LHCN-M2 (cell line): ENCODE measurements at places on chromosomes 4 and X. TPM values are rescaled to one million over a fixed set of nuclear protein-coding genes. Genes with fewer than 3 reads are reported as not detected.

DNA sequence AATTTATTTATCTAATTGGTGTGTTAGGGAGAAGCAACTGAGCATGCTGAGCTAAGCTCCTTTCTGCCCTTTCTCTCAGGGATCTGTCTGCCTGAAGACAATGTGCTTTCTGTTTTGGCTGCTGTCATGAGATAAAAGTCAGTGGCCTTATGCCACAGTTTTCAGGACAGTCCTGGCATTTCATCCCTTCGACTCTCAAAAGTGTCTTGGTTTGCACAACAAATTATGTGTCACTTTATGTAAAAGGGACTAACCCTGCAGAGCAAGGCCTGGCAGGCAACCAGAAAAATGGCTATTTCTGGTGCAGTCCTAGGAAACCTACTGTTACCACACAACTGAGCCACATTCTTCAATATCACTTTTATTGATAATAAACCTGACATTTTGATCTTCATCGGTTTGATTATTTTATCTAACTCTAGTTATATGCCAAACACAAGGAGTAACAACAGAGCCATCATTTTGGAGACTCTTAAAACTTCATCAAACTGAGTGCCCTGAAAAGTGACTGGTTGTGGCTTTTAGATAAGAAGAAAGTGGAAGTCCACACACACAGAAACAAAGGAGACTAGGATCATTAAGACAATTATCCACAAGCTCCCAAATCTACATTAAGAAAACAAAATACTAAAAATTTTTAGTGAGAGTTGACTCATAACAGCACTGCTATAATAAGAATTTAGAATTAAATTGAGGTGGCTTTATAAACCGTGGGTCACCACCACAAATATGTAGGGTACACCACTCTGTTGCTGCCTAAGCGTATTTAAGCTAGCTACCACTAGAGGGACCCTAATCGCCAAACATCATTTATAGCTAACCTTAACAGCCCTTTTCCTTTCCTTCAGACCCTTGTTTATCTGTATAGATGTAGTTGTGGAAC lies 95.9 kb upstream of the PTPN13 start:
- peak; percentile 56 for DNase-seq

GRCh38 chr4:113276464-113277170 lies 227.2 kb downstream of the ANK2 start:
- no peak for DNase-seq

DNA sequence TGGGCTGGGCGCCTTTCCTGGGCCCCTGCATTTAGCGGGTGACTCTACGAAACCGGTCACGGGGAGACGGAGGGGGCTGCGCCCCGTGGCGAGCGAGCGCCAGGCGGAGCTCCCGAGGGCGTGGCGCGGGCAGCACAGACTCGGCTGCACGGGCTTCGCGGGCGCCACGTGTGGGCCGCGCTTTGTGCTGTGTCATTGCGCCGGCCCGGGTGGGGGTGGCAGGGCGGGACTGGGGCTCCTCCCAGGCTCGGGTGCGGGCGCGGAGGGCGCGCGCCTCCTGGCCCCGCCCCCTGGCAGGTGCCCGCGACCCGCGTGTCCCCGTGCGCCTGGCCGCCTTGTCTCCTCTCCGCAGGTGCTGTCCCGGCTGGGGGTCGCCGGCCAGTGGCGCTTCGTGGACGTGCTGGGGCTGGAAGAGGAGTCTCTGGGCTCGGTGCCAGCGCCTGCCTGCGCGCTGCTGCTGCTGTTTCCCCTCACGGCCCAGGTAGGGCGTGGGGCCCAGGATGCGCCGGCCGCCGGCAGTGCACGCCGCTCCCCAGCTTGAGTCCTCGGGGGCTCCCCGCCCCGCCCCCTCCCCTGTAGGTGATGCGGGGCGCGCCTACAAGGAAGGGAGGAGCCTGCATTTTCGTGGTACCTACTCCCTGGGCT lies 651 bp downstream of the UCHL1 start:
- DNase-seq = peak; percentile 34

DNA sequence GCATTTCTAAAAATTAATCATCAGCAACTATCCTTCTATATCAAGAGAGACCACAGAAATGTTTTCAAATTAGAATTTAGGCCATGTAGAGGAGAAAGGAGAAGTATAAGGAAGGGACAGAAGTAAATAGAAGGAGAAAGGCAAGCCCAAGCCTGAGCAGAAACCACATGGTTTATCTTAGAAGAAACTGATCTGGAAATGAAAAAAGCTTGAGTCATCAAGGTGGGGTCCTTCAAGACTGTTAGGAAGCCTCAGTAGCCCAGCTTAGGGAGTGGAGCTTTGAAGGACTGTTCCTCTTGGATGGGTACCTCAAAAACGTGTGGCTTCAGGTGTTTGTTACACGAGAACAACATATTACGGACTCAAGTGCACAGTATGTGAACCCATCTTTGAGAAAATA lies 4.5 kb downstream of the BMX start:
- DNase-seq = no peak

DNA sequence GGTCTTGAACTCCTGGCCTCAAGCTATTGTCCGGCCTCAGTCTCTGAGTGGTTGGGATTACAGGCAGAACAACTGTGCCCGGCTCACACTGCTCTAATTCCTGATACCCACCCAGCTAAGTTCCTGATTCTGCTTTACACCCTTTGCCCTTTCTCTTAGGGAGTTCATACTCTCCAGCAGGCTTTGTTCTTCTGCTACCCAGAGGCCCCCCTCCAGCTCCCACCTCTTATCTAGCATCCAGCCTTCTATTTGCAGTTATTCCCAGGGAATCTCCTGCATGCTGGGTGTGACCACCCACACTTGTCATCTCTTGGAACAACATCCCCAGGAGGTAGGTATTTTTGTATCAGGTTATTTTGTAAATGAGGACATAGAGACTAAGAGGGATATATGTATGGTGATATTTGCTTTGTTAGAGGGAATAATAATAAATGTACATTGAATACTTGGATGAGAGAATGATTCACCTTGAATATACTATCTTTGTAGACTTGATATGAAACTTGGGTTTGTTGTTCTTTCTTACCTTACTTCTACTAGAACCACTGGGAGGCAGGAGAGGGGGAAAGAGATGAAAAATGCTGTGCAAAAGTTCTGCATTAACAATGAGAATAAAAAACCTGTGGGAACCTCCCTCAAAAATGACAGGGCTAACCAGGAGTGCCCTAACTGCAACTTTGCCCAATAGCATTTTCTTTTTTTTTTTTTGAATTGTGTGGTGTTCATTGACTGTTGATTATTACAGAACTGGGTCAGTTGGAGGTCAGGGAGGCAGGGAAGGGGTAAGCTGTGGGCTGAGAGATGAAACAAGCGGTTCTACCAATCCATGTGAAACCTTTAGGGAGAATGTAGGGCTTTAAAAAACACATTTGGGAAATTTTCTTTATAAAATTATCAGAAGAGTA lies 157.4 kb downstream of the SPRY1 start:
- DNase-seq = peak; percentile 9

DNA sequence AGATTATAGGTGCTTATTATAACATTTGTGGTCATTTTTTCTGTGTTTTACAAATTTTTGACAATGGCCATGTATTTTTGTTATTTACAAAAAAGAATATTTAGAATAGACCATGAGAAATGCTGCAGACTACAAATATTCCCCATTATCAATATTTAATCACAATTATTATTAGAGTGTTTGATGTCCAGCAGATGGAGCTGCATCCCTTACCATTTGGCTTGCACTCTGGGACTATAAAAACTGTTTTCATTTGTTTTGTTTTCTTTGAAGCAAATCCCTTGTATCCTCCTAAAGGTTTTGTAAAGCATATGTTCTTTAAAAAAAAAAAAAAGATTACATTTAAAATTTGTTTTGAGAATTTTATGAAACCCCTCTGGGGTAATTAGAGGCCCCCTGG lies 85.6 kb upstream of the CXorf66 start:
- DNase-seq = peak; percentile 7

CD40LG gene
- not detected in 2 replicates for total RNA-seq

ATP2B3 gene
- total RNA-seq = not detected in 2 replicates

MTNR1A gene
- total RNA-seq = not detected in 2 replicates
